Cortex of kidney (tissue), 1 donor: ENCODE measurements at places on chromosomes 16 and 17.

DNA sequence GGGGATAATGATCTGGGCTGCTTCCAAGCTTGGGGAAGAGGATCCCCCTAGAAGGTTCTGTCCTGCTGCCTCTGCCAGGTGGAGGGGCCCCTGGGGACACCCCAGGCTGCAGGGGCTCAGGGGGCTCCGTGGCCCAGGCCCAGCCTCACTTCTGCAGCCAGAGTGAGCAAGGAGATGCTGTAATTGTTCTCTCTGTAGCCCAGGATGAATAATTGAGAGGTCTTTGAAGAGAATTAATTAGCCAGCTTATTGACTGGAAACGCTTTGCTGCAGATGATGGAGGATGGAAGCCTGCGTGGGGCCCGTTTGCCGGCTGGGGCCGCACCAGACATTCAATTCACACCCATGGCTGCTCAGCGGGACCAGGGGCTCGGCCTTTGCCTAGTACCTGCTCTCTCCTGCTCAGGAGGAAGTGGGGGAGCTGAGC, 38.5 kb downstream of the TMEM235 start:
- DNase-seq = no peak

- DNase-seq = no peak
These were observed 109.7 kb downstream of the KIF2B start for GRCh38 chr17:53932386-53932785.

DNA sequence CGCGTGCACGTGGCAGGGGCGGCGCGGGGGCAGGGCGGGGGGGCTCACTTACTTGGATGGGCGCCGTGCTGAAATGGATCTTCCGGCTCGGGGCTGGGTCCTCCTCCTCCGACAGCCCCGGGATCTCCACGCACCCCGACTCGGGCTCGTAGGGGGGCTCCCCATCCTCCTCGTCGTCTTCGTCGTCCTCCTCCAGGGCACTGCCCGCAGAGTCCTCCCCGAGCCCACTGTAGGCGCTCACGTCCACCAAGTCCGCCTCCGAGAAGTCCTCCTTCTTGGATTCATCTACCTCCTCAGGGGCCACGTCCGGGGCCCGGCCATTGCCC, 1.4 kb downstream of the PPP1R9B start:
- DNase-seq = no peak

- DNase-seq = no peak
These were observed 58.6 kb upstream of the SHISA6 start for GRCh38 chr17:11182430-11182829.

- DNase-seq = no peak
These were observed 1.8 kb upstream of the TNK1 start for GRCh38 chr17:7379134-7379533.

DNA sequence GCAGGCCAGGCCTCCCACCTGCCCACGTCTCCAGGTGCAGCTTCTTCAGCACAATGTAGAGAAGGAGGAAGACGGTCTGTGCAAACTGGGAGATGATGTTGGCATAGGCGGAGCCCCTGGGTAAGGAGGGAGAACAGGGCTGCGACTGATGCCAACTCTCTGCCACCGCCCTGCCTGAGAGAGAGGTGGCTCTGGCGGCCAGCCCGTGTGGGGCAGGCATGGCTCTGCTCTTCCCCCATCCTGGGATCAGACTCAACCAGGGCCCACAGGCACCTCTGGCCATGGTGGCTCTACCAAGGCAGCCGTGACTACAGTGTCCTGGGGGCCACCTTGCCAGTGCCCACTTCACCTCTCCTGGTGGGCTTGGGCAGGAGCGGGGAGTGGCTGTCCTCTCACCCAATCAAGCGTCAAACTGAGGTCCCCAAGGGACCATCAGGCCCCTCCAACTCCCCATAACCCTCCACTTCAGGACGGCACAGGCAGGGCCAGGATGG, 8.6 kb downstream of the SLC47A2 start:
- no peak for DNase-seq

DNA sequence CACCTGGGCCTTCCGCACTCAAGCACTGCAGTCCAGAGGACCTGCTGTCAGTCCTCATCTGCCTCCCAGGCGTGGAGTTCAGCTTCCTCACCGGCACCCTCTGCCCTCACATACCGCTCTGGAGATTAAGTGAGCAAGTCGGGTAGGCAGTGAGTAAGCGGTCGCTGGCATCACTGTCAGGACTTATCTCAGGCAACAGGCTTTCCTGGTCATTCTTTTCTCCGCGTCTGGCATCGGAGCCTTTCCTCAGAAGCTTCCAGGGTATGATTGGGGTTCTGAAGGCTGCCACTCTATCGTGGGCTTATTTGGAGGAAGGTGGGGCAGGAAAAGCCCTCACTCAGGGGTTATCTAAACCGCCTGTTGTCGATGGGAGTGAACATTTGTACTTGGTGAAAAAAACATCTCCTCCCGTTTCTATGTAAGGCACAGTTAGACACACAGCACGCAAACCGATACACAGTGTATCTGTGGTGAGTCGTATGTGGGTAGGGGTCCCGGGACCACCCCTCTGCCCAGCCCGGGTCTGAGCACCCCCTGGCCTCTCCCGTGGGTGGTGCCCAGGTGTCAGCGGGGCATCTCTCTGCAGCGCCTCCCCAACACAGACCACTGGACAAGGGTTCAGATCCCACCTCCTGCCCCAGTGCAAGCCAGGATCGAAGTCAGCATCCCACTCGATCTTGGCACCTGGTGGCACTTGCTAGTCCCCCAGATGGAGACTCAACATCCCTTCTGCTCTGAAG, 92.5 kb upstream of the PLCG2 start:
- no peak for DNase-seq

DNA sequence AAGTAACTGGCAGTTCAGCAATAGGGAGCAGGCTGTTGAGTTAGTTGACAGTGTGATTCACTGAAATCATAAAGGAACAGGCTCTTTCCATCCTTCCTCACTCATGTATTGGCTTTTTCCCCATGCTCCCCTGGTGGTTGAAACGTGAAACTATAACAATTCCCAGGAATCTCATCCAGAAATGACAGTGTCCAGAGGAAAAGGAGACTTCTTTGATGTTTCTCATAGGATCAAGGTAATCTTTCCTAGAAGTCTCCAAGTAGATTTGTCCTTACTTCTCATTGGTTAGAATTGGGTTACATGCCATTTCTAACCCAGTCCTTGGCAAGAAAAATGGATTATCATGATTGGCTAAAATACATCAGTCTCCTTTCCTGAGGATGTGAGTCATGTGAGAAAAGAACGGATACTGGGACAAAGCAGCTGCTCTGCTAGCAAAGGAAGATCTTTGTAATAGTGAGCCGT, 14.4 kb downstream of the TTC19 start:
- DNase-seq = no peak

DNA sequence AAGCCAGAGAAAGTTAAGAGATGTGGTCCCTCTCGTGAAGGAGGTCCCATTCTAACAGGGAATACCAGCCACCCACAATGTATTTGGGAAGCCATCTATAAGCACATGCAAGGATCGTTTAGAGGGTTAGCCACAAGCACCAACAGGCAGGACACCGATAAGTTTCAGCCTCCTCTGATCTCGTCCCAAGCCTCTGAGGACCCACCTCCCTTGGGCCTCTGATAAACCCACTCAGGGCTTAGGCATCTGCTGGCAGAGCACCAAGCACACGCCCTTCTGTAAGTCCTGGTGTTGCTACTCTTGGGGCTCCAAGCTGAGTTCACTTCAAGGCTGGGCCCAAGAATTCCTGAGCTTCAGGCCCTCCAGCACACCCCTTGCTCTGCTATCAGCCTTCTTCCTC, 5.4 kb upstream of the PNPO start:
- DNase-seq = no peak

DNA sequence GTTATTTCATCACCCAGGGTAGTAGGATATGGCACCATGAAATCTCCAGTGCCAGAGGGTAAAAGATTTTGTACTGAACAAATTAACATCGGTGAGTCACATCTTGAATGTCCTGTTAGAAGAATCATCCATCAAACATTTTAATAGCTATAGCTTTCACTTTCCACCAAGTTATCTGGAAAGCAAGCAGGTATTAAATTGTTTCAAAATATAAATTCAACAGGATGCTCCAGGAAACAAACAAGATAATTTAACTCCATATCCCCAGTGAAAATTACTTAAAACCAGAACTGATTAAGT, 2.4 kb downstream of the VEZF1 start:
- no peak for DNase-seq

- DNase-seq = no peak
These were observed 36.0 kb upstream of the FBXO47 start for GRCh38 chr17:39002991-39003715.
